ENCODE measurements at places on chromosomes 1 and 21.

DNA sequence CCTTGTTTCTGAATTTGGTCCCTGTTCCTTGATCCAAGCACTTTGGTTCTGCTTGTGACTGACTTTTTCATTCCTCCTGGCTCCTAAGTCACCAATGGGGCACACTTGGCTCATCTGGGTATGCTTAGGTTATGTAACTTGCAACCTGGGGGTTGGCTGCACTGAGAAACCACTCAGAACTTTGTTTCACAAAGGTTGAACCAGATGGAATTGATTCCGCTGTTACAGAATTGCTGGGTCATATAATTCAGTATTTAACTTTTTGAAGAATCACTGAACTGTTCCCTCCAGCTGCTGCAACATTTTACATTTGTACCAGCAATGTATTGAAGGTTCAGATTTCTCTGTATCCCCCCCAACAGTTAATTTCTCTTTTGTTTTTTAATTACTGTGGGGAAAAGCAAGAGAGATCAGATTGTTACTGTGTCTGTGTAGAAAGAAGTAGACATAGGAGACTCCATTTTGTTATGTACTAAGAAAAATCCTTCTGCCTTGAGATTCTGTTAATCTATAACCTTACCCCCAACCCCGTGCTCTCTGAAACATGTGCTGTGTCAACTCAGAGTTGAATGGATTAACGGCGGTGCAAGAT is 9.6 kb upstream of the NVL start:
- DNase-seq, result no peak

- DNase-seq, result peak; percentile 94
These were observed 273.1 kb upstream of the SNX7 start for GRCh38 chr1:98388441-98388840.

- peak; percentile 4 for DNase-seq
These were observed 69.8 kb downstream of the GPR88 start for GRCh38 chr1:100607628-100608240.

DNA sequence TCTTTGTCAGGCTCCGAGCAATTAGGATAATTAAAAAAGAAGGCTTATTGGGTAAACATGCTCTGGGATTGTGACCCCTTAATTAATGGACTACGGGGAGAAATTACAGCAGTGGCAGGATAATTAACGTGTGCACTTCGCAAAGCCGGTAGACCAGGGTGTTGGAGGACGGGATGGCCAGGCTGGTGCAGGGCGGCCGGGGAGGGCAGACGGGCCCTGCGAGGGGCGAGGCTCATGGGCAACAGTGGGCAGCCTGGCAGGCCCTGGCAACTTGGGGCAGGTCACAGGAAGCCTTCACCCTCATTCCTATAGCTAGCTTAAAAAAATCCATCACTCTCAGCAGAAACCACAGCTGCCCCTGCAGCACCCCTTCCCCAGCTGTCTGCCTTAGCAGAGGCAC is 186.2 kb upstream of the ARHGEF16 start:
- DNase-seq, result no peak

DNA sequence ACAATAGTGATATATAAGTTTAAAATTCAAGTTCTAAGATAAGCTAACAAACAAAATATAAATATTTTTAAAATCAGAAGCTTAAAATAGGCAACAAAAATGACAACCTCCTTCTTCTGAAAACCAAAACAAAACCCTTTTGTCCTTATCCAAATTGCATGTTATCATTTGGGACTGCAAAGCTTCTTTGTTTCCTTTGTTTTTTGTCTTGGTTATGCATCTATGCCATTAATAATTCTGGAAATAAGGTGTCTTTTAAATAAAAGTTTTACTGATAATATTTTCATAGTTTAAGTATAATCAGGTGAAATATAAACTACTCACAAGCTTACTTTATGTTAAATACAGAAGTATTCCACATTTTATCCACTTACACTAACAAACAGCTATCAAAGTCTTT is 20.5 kb downstream of the ADSS2 start:
- DNase-seq, result no peak

- DNase-seq, result peak; percentile 68
These were observed 13.5 kb downstream of the ASAP3 start for GRCh38 chr1:23470282-23471070.

DNA sequence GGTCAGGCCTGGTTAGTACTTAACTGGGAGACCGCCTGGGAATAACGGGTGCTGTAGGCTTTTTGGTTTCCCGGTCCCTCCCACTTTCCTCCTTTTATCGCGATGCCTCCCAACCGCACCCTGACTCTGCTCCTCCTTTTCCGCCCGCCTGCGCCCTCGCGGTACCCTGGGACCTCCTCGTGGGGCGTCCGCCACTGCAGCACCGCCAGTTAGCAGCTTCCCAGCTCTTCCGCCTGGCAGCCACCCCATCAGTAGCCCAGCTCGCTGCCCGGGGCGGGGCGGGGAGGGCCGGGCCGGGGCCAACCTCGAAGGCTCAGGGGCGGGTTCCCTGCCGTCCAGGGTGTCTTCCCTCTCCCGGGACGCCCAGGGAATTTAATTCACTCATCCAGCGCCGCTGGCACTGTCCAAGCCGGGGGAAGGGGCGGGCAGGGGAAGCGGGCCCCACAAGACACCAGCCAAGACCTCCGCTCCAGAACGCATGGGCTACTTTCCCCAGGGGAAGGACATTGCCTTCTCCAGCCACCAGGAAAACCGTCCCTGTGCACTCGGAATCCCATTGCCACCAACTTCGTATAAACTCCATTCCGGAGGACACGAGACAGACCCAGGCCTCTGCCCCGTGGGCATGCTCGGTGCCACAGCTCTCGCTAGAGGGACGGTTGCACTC is 2.0 kb upstream of the ZNF678 start:
- no peak for DNase-seq

DNA sequence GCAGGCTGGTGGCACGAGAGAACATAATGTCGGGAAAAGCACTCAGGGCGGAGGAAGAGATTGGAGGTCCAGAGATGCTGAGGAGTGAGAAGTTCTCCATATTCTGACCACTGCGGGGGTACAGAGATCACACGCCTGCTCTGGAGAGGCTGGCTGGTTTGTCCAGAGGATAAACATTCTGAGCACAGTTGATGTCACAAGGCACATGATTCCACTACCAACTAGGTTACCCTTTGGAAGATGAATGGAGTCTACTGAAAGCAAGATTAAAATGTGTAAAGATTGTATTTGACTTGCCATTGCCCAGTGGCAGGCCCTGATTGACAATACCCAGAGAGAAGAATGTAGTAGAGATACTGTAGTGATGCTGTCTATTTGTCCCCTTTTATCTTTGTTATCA is at the start of gene SPATA46:
TSS of gene SPATA46 (minus strand) at position 164 of the 400 bp plus-strand sequence. CDS start at position 100, 64 bp downstream.
- no peak for DNase-seq

DNA sequence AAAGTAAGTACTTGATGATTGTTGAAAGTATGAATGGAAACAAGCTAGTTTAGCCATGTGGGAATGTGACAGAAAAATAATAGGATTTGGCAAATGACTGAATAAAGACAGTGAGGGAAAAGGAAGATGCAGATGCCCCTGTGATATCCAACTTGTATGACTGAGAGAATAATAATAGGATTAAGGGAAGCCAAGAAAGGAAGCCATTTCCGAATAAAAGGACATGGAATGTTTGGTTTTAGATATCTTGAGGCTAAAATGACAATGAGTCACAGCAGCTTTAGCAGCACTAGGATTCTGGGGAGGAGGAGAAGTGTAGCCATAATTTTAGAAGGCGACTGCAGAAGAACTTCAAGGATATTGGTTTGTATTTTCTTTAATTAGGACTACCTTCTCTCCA is 109.2 kb downstream of the TTLL7 start:
- peak; percentile 30 for DNase-seq

DNA sequence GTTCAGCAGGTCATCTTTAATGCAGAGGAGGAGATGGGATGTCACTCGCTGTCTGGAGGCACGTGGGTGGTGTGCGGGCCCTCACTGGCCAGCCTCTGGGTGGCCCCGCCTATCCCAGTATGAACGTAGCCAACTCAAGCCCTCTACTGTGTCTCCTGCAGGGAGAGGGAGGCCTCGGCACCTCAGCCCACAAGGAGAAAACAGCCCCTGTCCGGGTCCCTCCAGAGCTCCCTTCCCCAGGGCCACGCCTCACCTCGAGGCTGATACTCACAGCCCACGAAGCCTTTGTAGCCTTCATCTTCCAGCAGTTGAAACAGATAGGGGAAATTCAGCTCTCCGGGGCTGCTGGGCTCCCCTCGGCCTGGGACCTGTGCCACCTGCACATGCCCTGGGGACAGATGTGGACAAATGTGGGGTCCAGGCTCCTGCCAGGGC is 2.6 kb downstream of the HYI start:
- no peak for DNase-seq

GRCh38 chr1:99707535-99708142 is 58.8 kb downstream of the FRRS1 start:
- DNase-seq, result peak; percentile 54

DNA sequence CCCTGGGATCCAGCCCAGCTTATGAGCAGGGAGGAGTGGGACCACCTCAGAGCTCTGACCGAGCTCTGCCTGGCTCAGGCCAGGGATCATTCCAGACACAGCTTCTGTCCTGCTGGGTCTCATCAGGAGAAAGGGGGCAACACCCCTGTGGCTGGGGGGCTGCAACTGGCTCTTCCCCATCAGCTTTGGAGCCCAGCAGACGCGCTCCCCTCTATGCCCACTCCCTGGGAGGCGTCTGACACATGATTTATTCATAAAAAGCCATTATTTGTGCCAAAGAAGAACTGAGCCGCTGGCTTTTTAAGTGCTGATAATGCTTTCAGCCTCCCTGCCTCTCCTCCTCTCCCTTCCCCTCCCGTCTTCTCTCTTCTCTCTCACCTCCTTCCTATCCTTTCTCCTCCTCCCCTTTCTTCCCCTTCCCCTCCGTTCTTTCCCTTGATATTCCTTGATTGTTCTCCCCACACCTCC is 25.0 kb downstream of the FOXO6 start:
- no peak for DNase-seq

DNA sequence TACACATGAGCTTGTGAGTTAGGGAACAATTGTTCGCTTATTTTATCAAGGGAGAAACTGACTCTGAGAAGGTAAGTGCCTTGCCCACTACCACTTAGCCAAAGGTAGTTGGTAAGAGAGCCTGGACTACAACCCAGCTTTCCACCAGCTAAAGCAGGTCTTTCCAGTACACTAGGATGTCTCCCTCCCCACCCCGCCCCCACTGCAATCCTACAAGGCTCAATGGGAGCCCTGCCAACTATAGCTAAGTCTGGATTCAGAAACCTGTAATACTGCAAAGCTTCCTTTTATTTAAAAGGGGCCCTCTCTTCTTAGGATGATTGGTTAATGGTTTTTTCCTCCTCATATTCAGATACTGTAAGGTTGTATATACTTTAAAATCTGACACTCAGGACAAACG is 102.0 kb upstream of the C8B start:
- DNase-seq, result no peak

- no peak for DNase-seq
These were observed 23.0 kb downstream of the GART start for GRCh38 chr21:33518899-33519298.

- no peak for DNase-seq
These were observed 22.8 kb downstream of the RCOR3 start for GRCh38 chr1:211282023-211282373.

DNA sequence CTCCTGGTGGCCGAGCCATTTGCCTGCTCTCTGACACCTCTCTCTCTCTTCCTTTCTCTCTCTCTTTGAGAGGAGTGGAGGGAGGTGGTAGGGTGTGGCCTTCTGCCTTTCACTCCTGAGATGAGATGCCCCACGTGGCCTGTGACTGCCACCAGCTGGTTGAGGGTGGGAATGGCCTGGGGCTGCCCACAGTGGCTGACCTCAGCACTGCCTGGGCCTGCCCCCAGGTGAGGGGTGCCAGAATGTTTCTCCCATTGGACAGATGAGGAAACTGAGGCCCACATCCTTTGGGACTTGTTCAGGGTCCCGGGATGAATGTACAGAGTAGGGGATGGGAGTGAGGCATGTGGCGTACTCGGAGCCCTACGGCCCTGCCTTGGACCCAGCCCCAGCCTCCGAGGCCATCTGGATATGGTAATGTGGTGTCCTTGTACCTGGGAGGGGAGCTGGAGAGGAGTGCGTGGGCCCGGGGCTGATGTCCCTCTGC is 12.7 kb upstream of the C1orf167 start:
- no peak for DNase-seq

- no peak for DNase-seq
These were observed 5.9 kb downstream of the RUSC1 start for GRCh38 chr1:155326631-155327037.

GRCh38 chr1:29667951-29668350 is 431.6 kb downstream of the PTPRU start:
- no peak for DNase-seq

- no peak for DNase-seq
These were observed 921.9 kb downstream of the ADGRL2 start for GRCh38 chr1:82722608-82723007.

DNA sequence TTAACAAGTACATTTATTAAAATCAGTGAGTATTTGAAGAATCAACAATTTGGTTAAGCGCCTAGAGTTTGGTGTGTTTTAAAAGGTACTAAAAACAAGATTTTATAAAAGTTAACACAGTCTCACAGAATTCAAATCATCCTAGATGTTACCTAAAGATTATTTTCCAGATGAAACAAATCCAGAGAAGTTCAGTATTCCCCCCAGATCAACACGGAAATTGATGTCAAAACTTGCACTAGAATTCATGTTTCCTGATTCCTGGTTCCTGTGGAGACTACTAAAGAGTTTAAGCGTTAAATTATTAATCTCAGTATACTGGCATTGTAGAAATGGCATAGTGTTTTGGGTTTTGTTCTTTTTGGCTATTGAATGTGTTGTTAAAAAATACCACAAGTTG is 1.4 kb downstream of the PTBP2 start:
- no peak for DNase-seq

- DNase-seq, result no peak
These were observed 9.3 kb upstream of the DHRS3 start for GRCh38 chr1:12627296-12627695.

GRCh38 chr1:200960948-200961340 is 62.6 kb downstream of the KIF21B start:
- no peak for DNase-seq

DNA sequence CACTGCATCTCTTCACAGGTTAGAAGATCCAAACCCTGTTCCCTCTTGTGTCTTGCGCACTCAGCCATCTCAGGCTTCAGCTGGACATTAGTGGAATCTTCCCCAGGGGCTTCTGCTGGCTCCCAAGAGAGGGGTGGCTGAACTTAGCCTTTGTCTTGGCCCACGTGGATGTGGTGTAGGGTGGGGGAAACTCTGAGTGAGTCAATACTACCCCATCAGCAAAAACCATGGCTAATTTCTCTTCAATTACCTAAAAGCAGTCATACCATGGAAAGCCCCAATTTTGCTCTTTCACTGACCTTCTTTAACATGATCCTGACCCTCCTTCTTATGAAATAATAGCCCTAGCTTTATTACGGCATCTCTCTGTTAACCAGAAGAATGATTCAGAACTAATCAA is 72.5 kb upstream of the RAB3GAP2 start:
- no peak for DNase-seq

All from iris pigment epithelial cell (primary cell).